ENCODE measurements at places on chromosomes 2 and 18.

DNA sequence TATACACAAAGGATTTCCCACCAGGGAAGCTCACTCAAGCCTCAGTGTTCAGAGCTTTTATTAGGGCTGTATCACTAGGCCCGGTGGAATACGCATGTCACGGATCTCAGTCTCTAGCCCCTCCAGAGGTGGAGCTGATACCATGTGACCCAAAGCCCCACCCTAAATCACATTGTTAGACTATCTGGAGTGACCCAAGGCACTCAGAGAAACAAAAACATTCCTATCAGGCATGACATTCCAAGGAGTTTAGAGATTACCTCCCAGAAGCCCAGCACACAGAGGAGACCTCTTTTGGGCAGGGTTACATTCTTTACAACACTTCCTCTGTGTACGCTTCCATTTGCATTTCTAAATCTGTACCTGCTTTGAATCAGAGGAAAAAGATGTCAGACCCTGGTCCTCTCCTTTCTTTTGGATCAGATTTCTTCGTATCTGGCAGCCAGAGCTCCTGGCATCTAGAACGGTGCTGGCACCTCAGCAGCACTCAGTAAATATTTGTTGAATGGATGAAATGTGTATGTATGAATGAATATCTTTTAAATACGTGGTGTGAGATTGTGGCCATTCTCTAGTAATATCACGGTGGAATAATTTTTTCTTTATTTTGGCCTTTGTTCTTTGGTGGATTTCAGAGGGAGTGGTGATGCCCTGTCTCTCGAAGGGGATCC, 37.7 kb upstream of the SMAD2 start:
- DNase-seq, result no peak

- peak; percentile 63 for DNase-seq
Measured at GRCh38 chr2:170587922-170588321, 127.2 kb upstream of the SP5 start.

GRCh38 chr18:79566771-79567431, 112.7 kb upstream of the CTDP1 start:
- DNase-seq, result no peak

GRCh38 chr2:160226367-160226766, 26.3 kb upstream of the ITGB6 start:
- DNase-seq, result no peak

GRCh38 chr2:220320326-220320725, 692.9 kb downstream of the SLC4A3 start:
- DNase-seq, result peak; percentile 9

GRCh38 chr18:26710470-26711096, 154.9 kb downstream of the AQP4 start:
- DNase-seq, result no peak

- DNase-seq, result no peak
Measured at GRCh38 chr2:74857725-74858124, 23.8 kb downstream of the HK2 start.

DNA sequence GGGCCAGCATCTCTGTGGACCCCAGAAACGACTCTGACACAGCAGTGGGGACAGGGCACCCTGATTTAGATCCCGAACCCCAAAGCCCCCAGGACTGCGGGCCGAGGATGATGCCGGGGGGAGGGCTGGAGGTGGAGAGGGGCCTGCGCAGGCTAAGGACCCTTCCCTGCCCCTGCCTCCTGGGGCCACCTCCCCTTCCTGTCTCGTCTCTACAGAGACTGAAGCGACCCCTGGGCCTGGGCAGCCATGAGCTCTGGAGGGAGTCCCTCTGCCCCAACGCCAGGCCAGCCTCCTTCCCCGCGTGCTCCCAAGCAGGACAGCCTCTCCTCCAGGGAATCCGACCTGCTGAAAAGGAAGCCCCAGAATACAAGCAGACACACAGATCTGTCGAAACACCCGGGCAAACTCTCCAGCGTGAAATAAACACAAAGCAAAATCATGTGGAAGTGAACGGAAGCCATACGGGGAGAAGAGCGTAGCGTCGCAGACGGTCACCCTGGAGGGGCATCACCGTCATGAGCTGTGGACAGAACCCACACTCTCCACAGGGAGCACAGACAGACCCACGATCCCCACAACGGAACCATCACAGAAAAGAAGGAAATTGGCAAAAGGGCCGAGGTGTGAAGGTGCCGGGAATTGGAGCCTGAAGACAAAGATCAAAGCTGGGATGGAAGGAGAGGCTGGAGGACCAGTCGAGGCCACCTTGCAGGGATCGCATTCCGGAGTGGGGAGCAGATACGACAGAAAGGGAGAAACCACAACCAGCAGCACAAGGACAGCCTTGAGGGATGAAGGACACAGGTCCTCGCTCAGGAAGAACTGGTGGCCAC, 51.0 kb upstream of the CTDP1 start:
- no peak for DNase-seq

- no peak for DNase-seq
Measured at GRCh38 chr2:26968001-26968400, 2.4 kb upstream of the MAPRE3 start.

- DNase-seq, result no peak
Measured at GRCh38 chr2:39839261-39839848, 60.3 kb upstream of the THUMPD2 start.

DNA sequence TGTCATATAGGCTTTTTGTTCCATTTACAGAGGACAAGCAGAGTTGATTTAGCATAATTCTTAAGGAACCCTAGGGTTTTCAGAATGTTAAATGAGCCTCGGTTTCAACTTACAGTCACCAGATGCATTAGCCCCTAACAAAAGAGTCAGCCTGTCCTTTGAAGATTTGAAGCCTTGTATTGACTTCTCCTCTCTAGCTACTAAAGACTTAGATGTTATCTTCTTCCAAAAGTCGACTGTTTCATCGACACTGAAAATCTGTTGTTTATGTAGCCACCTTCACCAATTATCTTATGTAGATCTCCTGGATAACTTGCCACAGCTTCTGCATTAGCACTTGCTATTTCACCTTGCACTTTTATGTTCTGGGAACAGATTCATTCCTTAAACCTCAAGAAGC, 31.6 kb upstream of the SOX11 start:
- DNase-seq, result no peak

GRCh38 chr2:111116011-111116746, 4.5 kb upstream of the BCL2L11 start:
- DNase-seq, result no peak

DNA sequence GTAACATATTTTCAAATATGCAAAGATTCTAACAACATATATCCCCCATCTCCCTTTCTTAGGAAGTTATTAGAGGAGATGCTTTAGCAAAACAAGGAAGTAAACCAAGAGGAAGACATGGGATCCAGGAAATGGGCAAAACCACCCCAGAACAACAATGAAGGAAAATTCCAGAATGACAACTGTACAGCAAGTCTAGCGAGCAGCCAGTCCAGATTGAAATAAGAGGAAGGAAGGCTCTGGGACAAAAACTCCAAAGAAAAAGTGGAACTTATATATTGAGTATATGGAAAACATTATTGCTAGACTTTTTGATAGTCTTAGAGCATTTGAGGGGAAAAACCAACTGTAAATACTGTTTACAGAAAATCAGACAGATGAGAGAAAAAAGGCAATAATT, 2.9 kb upstream of the ARPC2 start:
- no peak for DNase-seq

- DNase-seq, result no peak
Measured at GRCh38 chr2:157782057-157782845, 93.9 kb downstream of the ACVR1 start.

GRCh38 chr18:47180765-47181164, 4.6 kb upstream of the IER3IP1 start:
- DNase-seq, result no peak

GRCh38 chr2:64737547-64737946, 83.8 kb upstream of the SERTAD2 start:
- no peak for DNase-seq

DNA sequence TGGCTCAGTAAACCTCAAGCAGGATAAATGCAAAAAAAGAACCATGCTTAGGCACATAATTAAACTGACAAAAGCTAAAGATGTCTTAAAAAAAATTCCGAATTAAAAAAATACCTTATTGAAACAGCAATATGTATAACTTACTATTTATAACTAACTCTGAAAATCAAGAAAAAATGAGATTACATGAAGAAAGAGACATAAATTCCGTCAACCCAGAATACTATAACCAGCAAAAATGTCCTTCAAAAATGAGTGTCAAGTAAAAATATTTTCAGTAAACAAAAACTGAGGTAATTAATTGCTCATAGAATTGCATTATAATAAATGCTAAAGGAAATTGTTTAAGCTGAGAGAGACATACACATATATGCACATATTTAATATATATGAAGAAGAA, 474.5 kb upstream of the SYT4 start:
- no peak for DNase-seq

GRCh38 chr2:241198381-241199279, 10.2 kb downstream of the ANO7 start:
- DNase-seq, result no peak

- no peak for DNase-seq
Measured at GRCh38 chr2:213016166-213016983, 135.0 kb downstream of the IKZF2 start.

GRCh38 chr2:221554769-221555493, 17.2 kb downstream of the EPHA4 start:
- DNase-seq, result peak; percentile 46

- no peak for DNase-seq
Measured at GRCh38 chr18:26252411-26252810, 26.2 kb downstream of the TAF4B start.

DNA sequence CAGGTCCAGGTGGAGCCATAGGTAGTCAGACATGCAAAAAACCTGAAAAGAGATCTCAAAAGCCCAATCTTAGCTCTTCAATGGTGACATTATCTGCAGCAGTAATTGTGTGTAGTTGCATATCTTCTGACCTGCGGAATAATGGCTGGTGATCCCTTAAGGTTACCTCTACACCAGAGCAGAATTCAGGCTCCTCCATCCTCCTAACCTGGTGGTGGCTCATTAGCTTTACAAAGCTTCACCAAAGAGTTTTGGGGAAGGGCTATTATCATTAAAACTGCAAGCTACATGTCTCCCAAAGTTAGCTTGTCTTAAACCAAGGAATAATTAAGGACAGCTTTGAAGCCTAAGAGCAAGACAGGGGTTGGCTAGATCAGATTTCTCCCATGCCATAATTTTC, 42.6 kb upstream of the CHST9 start:
- no peak for DNase-seq

GRCh38 chr2:94876523-94876863, 5.3 kb downstream of the TEKT4 start:
- DNase-seq, result no peak

- peak; percentile 28 for DNase-seq
Measured at GRCh38 chr2:202387608-202388342, 11.6 kb downstream of the BMPR2 start.

DNA sequence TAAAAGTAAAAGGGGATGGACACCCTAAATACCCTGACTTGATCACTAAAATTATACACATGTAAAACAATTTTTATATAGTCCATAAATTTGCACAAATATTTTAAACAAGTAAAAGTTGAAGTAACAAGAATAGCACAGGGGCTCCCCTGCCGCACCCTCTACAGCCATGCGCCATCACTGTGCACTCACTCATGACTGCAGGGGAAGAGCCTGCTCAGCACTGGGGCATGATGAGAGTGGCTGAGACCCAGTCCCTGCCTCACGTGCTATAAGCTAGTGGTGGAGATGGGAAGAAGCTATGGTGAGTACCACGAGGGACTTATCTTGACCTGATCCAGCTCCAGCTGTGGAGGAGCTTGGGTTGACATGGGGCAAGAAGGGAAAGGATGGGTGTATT, 46.9 kb upstream of the MYO1B start:
- DNase-seq, result no peak

GRCh38 chr2:241853651-241854341, 4.9 kb downstream of the PDCD1 start:
- no peak for DNase-seq

GRCh38 chr2:14602309-14602708, 30.2 kb upstream of the LRATD1 start:
- DNase-seq, result no peak

GRCh38 chr2:52077159-52077558, 1045.2 kb upstream of the NRXN1 start:
- no peak for DNase-seq

GRCh38 chr2:107303964-107304363, 418.0 kb upstream of the ST6GAL2 start:
- no peak for DNase-seq

DNA sequence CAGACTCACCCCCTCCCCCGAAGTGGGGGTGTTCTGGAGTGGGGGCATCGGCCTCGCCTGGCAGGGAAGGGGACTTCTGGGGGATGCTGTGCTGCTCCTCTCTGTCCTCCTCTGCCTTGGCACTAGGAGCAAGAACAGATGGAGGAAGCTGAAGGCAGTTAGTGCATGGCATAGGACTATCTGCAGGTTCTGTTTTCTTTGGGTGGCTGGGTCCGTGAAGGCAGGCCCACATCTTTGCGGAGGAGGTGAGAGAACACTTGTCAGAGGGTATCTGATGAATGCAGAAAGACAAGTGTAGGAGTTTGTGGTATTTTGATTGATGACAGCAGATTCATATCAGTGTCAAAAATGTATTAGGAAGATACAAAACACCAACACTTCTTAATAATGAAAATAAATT, 411.4 kb downstream of the TSN start:
- no peak for DNase-seq

GRCh38 chr2:196988639-196989038, 62.1 kb upstream of the PGAP1 start:
- no peak for DNase-seq

DNA sequence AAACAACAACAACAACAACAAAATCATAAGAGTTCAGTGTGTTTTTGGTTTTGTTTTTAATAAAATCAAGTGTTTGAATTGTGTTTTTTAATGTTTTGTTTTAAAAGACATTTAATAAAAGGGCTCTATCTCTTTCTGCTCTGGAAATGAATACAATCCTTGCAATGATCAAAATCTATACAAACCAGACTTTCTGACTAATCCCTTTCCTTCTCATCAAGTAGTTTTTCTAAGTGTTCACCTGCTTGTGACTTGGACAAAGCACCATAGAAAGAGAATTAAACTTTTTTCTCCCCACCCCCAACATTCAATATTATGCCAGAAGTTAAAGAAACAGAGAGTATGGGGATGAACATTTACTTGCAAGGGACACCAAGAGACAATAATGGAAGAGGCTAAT, 61.4 kb downstream of the KCTD18 start:
- no peak for DNase-seq

GRCh38 chr2:58920001-58920400, 678.9 kb upstream of the FANCL start:
- no peak for DNase-seq

GRCh38 chr2:2101924-2102323, 229.2 kb downstream of the MYT1L start:
- DNase-seq, result no peak

DNA sequence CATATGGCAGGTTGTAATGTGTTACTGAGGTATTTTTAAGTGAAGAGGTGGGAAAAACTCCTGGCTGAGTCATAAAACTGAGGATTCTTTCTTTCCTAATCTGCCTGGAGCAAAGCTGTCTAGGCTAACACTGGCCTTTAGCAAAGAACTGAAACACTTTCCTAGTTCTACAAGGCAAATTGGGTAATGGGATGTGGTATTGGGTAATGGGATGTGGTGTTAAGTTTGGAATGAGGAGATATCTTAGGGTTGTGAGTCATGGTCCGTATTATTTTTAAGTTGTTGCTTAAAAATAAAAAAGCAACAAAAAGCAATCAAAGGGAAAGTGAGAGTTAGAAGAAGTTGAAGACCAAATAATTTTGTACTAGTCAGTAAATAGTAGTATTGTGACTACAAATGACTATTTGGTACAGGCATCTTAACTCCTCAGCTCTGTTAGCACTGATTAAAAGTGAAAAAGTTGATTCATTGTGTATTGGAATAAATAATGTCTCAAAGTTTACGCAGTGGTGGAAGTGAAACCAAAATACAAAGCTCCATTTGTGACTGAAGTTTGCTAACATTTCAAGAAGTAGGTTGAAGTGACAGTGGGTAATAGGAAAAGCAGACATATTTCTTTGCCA, 216.8 kb downstream of the CAMKMT start:
- peak; percentile 89 for DNase-seq

All from fibroblast of gingiva (primary cell).